ENCODE measurements at places on chromosomes 13 and 19.

DNA sequence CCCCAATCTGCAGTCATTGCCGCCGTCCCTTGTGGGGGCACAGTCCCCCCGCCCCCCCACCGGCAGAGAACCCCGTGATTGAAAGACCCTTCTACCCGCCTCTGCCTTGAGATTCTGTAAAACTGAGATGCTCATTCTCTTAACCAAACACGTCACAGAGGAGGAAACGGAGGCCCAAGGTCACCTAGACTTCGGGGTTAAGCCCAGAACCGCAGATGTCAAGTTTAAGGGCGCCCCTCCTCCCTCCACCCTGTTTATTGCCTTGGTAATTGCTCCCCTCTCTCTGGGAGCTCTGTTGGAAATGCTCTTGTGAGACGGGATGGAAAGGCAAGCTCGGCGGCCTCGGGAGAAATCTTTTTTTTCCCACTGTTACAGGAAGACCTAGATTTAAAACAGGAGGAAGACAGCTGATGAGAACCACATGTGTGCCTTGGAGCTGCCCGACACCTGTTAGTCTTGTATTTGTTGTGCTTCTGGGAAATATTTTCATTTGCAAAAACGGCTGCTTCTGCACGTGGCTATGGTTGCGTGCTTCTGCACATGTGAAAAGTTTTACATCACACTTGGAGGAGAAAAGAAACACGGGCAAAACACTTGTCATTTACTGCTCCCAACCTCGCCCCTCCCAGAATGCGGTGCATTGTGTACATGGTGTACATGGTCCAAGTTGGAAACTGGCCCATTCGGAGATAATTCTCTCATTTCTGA is 1.1 kb upstream of the MED26 start:
- peak; percentile 4 for DNase-seq

DNA sequence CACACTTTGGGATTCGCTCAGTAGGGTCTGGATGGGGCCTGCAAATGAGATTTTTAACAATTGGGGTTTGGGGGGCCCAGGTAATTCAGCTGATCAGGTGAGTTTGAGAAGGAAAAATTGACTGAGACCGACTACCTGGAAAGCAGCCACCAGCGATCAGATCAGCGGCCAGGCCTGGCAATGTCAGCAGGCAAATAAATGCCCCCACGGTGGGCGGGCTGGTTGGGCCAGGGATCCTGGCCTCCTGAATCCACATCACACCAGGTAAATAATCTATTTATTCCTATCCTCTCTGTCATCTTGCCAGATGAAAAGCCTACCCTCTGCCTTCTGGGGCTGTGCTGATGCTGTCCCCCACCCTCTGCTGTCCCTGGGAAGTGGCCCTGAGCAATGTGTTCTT is 9.4 kb downstream of the NAPA start:
- no peak for DNase-seq

- no peak for DNase-seq
These were observed 51.7 kb downstream of the DGKH start for GRCh38 chr13:42099962-42100675.

- DNase-seq, result peak; percentile 66
These were observed 40.3 kb downstream of the DEDD2 start for GRCh38 chr19:42176990-42177685.

DNA sequence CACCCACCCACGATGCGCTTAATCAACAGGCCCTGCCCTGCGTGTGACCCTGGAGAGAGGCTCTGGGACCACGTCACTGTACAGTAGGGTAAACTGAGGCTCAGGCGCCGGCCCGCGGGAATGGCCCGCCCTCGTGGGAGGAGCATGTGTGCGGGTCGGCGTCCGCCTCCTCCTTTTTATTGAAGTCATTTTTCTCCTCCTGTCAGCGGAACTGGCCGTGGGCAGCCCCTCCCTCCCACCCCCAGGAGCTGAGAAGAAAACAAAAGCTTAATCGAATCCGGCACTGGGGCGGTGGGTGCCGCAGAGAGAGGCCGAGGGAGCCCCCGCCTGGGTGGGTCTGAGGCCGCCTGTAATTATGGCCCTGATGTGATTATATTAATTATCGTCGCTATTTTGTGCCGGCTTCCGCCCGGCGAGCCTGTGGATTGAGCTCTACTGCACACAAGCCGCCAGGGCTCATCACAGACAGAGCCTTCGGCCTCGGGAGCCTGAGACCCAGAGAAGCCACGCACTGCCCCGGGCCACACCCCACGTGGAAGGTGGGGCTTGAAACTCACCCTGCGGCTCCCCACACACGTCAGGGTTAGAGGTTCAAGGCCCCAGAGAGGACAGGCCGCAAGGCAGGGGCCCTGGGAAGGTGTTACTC is 7.0 kb downstream of the C2CD4C start:
- DNase-seq, result no peak

All from stimulated activated CD4-positive, alpha-beta T cell treated with anti-CD3 and anti-CD28 coated beads, Interleukin-1b, Interleukin-23, amount 100 ng/mL, for 24 hours (primary cell).